Activated CD4-positive, alpha-beta T cell treated with anti-CD3 and anti-CD28 coated beads for 1 hour (primary cell): ENCODE measurements at places on chromosomes 16 and 17.

- no peak for DNase-seq
These were observed 1.0 kb downstream of the ANTKMT start for GRCh38 chr16:721765-722540.

DNA sequence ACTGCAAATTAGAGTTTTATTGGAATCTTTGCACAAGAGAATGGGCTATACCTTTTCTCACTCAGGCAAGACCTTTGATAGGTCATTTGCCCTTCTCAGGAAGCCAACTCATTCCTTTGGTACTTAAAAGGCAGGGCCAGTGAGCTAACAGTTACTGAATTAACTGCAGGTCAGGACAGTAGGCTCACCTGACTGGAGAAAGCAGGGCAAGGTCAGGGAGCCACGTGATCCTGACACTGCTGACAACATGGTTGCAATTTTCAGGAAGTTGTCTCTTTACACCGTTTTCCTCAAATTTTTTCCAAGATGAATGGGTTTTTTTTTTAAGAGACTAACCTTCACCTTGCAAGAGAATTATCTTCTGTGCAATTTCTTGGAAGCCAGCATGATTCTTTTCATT lies 21.1 kb downstream of the CPSF4L start:
- no peak for DNase-seq

DNA sequence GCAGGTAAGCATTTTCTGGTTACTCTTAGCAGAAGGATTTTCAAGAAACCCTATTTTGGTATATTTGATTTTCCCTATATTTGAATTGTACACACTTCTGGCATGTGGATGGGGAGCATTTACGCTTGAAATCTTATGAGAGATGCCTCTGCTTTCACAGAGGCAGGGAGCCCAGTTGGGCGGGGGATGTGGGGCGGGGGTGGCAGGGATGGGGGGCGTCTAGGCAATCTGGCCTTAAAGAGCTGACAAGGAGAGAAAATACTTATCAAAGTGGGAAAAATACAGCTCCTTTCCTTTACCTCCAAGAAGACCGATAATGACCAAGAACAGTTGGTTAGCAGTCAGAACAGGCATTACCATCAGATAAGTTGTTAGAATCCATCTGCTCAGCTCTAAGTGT lies 79.1 kb upstream of the NUDT7 start:
- no peak for DNase-seq

DNA sequence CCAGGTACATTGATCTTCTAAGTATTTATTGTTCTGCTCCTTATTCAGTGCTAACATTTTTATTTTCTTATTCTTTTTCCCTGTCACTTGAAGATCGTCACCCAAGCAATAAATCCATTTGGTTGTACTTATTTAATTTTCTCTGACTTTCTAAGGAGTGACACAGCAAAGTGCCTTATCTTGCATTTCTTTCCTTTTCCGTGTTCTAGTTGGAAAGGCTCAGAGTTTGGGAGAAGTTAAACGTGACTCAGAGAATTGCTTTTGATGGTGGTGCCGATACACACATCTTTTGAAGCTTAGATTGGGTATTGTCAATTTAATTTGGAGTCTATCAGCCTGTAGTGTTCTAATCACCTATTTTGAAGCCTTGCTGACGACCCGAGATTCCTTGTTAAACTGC lies 72.0 kb downstream of the PITPNC1 start:
- no peak for DNase-seq

- no peak for DNase-seq
These were observed 1.6 kb upstream of the WFIKKN2 start for GRCh38 chr17:50833510-50834428.

- no peak for DNase-seq
These were observed 818 bp upstream of the CBX8 start for GRCh38 chr17:79797492-79798298.
